ENCODE measurements at places on chromosomes 13 and 19. TPM values are rescaled to one million over a fixed set of nuclear protein-coding genes. Genes with fewer than 3 reads are reported as not detected.

IZUMO2 gene
- polyA plus RNA-seq = 0.28 TPM

KLK2 gene
- polyA plus RNA-seq = 0.21 TPM

SPC24 gene
- polyA plus RNA-seq = 12.8 TPM

LYPD5 gene
- polyA plus RNA-seq = 0.42 TPM

TEX29 gene
- 0.35 TPM for polyA plus RNA-seq

RDH8 gene
- polyA plus RNA-seq = not detected
